ENCODE measurements at places on chromosomes 2 and 18.

GRCh38 chr2:199011908-199012307 is 445.8 kb downstream of the SATB2 start:
- DNase-seq = no peak

- DNase-seq = no peak
These were observed 222.2 kb upstream of the ITGA4 start for GRCh38 chr2:181235011-181235410.

DNA sequence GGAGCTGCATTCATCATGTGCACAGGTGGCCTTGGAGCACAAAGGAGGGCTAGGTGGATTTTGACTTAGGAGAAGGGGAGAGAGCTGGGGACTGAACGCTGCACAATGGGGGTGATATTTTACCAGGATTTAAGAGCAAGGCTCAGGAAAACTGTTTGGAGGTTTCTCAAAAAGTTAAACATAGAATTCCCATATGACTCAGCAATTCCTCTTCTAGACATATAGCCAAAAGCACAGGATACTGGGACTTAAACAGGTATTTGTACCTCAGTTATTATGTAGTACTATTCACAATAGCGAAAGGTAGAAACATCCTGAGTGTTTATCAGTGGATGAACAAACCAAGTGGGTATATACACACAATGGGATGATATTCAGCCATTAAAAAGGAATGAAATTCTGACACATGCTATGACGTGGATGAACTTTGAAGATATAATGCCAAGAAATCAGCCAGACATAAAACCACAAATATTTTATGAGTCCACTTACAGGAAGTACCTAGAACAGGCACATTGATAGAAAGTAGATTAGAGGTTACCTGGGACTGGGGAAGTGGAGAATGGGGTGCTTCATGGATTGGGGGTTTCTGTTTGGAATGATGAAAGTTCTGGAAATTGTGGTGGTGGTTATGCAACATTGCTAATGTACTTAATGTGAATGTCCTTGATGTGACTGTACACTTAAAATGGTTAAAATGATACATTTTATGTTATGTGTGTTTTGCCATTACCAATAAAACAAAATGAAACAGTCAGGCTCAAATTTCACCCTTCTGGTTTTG is 216.9 kb downstream of the HAUS1 start:
- DNase-seq = peak; percentile 88

DNA sequence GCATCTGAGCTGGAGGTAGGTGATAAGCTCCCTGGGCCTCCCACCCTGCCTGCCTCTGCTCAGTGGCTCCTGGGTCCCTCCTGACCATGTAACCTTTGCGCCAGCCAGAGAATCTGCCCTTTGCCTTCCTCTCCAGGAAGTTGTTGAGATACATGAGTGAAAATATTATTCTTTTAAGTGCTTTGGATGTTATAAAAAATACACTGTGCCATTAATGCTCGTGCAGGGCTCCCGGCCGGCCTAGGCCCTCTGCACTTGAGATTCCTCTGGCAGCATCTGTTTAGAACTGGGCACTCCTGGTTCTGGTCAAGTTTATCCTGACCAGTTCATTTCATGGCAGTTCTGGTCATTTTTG is 18.8 kb downstream of the AGAP1 start:
- no peak for DNase-seq

- peak; percentile 28 for DNase-seq
These were observed 136.8 kb upstream of the OTOS start for GRCh38 chr2:240277073-240277806.

DNA sequence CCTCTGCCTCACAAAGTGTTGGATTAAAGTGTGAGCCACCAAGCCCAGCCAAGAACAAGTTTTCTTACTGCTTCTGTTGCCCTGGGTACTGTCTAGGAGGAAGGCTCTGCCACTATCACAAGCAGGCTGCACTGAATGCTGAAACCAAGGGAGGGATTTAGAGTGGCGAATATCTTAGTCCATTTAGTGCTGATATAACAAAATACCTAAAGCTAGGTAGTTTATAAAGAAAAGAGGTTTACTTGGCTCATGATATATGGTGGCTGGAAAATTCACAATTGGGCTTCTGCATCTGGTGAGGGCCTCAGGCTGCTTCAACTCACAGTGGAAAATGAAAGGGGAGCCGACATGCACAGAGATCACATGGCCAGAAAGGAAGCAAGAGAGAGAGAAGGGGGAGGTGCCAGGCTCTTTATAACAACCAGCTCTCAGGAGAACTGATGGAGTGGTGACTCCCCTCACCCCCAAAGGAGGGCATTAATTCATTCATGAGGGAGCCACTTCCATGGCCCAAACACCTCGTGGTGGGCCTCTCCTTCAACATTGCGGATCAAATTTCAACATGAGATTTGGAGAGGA is 146.0 kb upstream of the SERPINE2 start:
- DNase-seq = no peak

DNA sequence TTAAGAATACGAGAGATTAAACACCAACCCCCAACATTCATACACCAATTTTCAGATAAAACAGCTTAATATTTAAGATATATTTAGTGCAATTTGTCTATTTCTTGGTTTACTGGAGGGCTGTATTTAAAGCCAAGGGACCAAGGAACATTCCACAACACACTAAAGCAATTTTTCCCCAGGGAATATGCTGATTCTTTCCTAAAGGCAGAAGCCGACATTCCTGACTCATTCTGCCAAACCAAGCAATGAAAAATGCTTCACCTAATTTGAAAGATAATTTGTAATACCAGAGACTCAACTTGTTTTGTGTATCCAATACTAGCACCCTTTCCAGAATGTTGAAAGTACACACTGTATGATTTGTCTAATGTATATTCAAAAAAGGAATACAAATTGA is 1267.6 kb upstream of the PIK3C3 start:
- DNase-seq = peak; percentile 76

DNA sequence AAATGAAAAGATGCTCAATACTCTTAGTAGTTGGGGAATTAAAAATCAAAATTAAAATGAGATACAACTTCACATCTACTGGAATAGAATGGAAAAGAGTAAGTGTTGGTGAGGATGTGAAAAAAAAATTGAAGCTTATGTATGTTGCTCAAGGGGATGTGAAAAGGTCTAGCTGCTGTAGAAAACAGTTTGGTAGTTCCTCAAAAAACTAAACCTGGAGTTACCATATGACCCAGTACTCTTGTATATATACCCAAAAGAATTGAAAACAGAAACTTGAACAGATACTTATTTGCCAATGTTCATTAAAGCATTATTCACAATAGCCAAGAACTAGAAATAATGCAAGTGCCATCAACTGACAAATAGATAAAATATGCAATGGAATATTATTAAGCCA is 208.4 kb downstream of the FIGN start:
- DNase-seq = no peak

- no peak for DNase-seq
These were observed 4.2 kb upstream of the MARS2 start for GRCh38 chr2:197700960-197701359.

DNA sequence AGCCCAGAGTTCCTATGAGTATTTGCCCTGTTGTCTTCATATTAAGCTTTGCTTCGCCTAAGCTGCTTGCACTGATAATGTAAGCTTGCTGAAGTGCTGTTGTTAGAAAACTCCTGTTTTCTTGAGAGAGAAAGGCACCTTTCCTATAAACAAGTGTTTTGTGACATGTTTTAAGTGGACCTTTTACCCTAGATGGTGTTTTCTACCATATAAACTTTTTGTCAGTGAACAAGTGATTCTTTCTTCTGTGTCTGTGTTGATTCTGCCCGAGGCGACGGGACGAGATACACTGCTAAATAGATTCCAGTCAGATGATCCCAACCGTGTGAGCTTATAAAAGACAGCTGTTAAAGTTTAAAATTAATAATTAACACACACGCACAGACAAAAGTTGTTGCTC is 24.1 kb downstream of the CABLES1 start:
- DNase-seq = no peak

- no peak for DNase-seq
These were observed 2.7 kb downstream of the SLC4A3 start for GRCh38 chr2:219629976-219630695.

DNA sequence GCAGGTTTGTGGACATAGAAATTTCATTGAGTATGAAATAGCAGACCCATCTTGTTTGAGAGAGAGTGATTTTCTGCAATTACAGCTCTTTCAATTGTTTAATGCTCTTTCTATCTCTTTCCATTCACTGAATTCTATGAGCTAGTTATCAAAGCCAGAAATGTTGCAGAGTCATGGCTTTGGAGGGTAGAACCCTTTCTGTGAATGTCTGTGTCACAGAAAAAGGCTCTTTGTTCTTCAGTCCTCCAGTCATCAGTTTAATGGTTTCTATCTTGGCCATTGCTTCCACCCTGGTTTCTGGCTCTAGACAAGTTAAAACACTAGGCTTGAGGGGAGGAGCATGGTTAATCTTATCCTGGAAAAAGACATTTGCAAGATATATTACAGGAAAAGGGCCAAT is 655.0 kb downstream of the STK39 start:
- no peak for DNase-seq

- DNase-seq = peak; percentile 64
These were observed 1443.9 kb downstream of the SUCLG1 start for GRCh38 chr2:83015035-83015715.

GRCh38 chr2:10001586-10001985 is 41.8 kb upstream of the KLF11 start:
- no peak for DNase-seq

- no peak for DNase-seq
These were observed 86.7 kb downstream of the L3MBTL4 start for GRCh38 chr18:6327895-6328620.

- DNase-seq = peak; percentile 39
These were observed 29.1 kb downstream of the CPO start for GRCh38 chr2:206968134-206969086.

DNA sequence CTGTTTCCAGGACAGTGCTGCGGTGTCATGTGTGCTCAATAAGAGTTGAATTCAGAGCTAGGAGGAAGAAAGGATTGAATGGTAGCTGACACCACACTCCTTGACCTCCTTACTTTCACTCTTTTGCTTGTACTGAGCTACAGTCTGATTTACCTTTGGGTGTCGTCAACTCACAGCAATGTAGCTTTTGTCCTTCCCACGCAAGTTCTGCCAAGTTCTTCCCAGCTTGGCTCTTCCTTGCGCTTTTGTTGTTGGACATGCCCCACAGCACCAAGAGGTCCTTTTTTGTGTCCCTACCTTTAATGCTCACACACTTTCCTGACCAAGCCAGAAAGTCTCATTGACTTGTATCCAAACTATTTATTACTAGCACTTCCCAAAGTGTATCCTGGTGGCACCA is 38.3 kb upstream of the ITGB6 start:
- DNase-seq = no peak

DNA sequence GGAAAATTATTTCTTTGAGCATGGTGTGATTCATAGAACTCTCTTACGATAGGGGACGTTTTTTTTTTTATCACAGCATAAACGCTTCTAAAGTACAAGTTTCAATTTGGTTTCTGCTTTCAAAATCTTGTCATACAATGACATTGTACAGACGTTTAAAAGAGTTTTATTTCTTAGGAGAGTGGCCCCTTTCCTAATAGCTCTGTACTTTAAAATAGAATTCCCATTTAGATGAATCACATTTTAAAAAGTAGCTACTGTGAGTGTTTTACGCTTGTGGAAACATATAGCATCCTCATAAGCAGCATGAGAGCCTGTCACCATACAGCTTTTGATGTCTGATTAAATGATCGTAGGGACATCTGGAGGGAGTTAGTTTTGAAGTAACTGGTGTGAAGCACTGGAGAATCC is 510.9 kb downstream of the PARD3B start:
- DNase-seq = peak; percentile 54

DNA sequence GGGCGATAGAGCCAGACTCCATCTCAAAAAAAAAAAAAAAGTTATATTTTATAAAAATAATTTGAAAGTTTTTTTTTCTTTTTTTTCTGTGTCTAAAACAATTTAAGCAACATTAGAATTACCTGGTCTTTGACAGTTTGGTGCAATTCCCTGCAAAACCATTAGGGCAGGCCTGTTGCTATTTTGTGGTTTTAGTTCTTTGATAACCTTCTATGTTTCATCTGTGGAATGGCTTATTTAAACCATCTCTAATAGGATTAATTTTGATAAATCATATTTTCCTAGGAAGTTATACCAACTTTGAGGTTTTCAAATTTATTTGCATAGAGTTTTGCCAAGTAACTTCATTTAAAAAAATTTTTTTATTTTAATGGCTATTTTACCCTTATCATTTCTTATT is 141.2 kb upstream of the TWIST2 start:
- DNase-seq = no peak

GRCh38 chr2:207286106-207286505 is 120.4 kb upstream of the KLF7 start:
- no peak for DNase-seq

- DNase-seq = no peak
These were observed 18.9 kb downstream of the AAK1 start for GRCh38 chr2:69624611-69625010.

- DNase-seq = no peak
These were observed 546.3 kb upstream of the ZEB2 start for GRCh38 chr2:145066151-145066661.

DNA sequence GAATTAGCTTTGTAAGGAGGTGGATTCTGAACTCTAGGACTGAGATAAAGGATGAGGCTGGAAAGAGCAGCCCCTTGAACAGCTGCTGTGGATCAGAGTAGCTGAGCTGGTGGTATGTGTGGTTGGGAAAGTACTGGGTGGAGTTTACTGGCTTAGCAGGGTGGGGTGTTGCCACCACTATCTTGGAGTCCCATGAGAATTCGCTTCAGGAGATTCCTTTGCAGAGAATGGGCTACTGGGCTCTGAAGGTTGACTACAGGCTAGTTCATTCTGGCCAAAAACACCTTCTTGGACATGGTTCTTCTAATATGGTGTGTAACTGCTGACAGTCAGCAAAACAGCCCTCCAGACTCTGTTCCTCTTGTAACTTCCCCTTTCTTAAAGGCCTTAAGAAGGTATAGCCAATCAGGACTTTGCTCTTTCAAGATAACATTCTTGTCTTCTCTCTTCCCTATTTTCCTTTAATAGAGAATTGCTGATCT is 52.7 kb downstream of the TET3 start:
- DNase-seq = peak; percentile 27

GRCh38 chr18:76075777-76076176 is 419.3 kb downstream of the ZNF516 start:
- no peak for DNase-seq

DNA sequence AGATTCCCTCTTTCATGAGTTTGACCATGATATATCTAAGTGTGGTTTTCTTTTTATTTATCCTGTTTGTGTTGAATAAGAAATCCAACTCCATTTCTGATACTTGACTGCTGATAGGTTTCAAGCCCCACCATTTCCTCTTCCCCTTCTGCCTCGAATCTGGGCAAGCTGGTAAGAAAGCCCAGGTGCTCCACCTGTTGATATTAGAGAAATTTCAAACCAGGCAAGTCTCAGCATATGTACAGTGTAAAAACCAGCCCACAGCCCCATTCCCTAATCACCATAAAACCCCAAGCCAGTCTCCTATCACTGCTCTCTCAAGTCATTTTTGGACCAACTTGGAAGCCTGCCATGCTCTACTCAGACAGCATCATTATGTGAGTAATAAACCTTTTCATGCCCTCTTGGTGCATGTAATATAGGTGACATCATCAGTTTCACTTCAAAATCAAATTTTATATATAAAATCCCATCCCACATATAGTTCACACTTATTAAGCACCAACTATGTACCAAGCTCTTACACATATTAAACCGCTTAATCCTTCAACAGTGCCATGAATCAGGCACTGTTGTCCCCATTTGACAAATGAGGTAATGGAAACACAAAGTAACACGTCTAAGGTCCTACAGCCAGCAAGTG is 46.6 kb downstream of the SMAD2 start:
- DNase-seq = peak; percentile 75

- DNase-seq = peak; percentile 35
These were observed 35.2 kb upstream of the EFEMP1 start for GRCh38 chr2:55958756-55959155.

GRCh38 chr2:1400943-1401735 is 12.1 kb upstream of the TPO start:
- no peak for DNase-seq
